ENCODE measurements at places on chromosomes 7 and 10.

DNA sequence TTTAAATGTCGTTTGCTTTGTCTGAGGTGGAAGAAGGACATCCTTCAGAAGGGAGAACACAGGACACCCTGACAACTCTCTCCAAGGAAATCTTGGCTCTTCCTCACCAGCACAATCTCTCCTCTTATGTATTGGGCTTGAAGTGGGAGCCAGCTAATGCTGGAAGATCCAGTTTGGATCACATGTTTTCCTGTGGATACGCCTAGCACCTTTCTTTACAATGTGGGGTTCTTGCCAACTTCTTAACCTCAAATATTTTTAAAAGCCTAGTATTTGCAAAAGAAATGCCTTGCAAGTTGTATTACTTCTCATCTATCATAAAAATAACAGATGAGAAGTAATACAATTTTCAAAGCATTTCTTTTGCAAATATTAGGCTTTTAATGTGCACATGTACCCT, 76.4 kb downstream of the FRMD4A start:
- DNase-seq: no peak

- DNase-seq: no peak
Observed at GRCh38 chr10:86349940-86350630, 16.5 kb downstream of the GRID1 start.

GRCh38 chr7:134694767-134695166, 48.1 kb downstream of the BPGM start:
- no peak for DNase-seq

DNA sequence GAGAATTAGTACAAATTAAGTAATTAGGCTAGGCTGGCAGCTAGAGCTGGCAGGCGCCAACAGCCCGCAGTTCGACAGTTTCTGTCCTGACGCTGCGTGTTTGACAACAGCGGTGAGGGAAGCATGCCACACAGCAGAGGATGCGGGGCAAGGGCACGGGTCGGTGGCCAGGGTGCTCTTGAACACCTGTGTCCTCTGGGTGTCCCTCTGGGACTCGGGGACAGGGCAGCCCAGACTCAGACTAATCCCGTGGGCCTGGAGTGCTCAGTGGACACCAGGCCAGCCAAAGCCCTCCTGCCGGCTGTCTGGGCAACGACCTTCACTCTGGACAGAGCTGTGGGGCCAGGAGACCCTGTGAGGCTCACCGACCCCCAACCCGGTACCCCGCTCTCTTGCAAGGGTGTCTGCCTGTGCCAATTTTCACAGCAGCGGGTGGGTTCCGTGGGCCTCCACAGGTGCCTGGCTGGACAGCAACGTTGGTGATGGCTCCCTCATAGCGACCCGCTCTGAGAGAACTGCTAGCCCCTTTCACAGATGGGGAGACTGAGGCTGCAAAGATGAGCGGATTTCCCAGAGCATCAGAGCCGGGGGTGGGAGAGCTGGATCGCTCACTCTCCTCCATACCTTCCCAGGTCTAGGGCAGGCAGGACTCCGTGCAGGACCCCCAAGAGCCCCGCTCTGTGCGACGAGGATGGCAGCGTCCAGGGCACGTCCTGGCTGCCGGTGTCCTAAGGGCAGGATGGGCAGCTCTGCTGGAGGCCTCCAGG, 48.5 kb downstream of the FOXL3 start:
- DNase-seq: no peak

- DNase-seq: peak; percentile 98
Observed at GRCh38 chr7:47571331-47572093, 10.4 kb downstream of the TNS3 start.

DNA sequence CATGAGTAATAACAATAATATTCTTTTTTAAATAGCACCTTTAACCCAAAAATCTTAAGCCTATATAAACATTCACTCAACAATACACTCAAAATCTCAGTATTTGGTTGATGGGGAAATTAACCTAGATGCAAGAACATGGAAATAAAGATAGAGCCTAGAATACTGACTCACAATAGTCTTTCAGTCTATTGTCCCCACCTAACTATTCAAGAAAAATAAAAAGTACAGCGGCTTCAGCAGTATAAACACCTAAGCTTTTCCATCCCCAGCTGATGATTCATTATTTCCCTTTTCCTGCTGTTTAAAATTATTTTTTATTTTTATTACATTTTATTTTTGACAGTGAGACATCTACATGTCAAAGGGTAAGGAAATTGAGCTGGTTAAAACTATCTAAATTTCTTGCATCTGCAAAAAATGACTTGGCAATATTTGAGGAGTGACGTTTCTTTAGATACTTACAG, 201.4 kb downstream of the FZD1 start:
- DNase-seq: no peak

DNA sequence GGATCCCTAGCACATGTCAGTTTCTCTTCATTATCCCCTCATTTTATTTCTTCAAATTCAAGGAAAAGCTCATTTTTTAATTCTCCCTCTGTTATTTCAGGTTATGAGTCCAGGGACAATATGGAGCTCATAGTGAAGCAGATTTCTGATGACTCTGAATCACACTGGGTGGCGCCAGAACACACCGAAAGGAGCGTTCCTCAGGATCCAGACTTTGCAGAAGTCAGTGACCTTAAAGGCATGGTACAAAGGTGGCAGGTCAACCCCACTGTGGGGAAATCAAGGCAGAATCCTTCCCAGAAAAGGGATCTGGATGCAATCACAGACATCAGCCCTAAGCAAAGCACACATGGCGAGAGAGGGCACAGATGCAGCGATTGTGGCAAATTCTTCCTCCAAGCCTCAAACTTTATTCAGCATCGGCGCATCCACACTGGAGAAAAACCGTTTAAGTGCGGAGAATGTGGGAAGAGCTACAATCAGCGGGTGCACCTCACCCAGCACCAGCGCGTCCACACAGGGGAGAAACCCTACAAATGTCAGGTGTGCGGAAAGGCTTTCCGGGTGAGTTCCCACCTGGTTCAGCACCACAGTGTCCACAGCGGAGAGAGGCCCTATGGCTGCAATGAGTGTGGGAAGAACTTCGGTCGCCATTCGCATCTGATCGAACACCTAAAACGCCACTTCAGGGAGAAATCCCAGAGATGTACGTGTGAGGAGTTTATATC, 21.4 kb downstream of the ZKSCAN5 start:
- peak; percentile 27 for DNase-seq

- no peak for DNase-seq
Observed at GRCh38 chr10:49579621-49580020, 30.5 kb upstream of the SLC18A3 start.

GRCh38 chr10:92695679-92696605, 6.2 kb downstream of the HHEX start:
- DNase-seq: no peak

GRCh38 chr10:79351332-79351731, 4.1 kb downstream of the PPIF start:
- no peak for DNase-seq
